ENCODE measurements at places on chromosomes 1 and 21. TPM values are rescaled to one million over a fixed set of nuclear protein-coding genes. Genes with fewer than 3 reads are reported as not detected.
A peak's percentile ranks its signal among the peaks of the same experiment; 100 is the strongest.

DNA sequence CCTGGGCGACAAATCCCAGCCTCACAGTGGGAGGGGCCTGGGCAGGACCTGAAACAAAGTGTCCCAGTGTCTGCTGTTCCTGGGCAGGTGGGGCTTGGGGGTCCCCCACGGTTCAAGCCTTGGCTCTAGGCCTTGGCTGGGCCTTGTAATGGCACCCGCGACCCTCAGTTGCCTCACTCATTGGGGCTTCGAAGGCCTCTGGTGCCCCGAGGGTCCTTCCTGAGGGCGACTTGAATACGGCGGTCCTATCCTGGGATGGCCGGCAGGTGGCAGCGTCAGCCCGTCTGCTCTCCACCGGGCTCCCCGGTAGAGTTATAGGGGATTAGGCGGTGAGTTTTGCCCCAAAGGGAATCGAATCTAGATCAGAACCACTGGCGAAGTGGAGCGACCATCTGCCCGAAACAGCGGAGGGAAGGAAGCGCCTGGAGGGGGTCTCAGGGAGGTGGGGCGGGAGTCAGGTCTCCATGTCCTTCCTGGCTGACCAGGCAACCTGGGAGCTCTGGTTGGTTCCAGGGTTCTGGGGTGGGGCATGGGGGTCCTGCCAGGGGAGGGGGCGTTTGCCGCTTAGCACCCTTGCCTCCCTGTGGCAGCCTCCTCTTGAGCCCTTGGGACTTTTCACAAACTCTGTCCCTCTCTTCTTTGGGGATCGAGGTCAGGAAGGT is 2.1 kb upstream of the PEX10 start:
- DNase-seq, result peak; percentile 82

DNA sequence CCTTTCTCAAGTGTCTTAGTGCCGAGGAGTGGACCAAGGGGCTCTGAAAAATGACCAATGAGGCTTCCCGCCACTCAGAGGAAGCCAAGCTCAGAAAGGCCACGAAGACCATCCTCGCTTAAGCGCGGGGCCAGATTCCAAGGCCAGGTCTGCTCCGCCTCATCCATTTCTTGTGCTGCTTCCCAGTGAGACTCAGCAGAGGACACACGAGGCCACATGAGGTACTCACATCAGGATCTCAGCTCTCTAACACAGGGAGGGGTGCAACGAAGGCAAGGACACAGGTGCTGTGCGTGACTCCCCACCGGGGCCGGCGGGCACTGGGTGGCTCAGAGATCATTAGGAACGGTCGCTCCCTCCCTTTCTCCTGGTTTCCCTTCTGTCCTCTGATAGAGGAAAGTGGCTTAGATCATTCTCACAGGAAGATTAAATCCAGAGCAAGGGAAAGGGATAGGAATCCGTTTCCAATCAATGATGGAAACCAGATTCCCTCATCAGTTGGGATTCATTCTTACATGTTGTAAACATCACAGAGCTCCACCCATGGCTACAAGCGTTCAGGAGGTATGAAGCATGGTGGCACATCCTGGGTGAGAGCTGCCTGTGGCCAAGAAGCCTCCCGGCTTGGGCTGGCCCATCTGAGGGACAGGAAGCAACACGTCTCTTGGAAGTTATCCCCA is 46.7 kb downstream of the CAPZB start:
- DNase-seq, result no peak

DNA sequence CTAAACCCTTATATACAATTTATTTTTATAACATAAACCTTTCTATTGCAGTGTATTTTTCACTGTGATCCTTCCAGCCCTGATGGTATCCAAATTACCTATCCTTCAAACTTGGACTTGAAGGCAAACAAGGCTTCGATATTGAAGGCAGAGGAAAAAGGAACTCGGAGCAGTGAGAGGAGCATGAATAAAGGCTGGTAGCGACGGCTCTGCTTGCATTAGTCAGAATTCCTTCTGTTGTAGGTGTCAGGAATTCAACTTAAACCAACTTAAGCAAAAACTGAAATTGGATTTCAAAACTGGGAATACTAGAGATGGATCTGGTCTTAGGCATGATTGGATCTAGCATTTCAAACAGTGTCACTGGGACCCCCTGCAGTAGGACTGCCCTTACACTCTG is 17.8 kb upstream of the SSX2IP start:
- DNase-seq, result no peak

Gene SNX7
- total RNA-seq, result 0.84 TPM

Gene PGBD2
- total RNA-seq, result 5.9 TPM

DNA sequence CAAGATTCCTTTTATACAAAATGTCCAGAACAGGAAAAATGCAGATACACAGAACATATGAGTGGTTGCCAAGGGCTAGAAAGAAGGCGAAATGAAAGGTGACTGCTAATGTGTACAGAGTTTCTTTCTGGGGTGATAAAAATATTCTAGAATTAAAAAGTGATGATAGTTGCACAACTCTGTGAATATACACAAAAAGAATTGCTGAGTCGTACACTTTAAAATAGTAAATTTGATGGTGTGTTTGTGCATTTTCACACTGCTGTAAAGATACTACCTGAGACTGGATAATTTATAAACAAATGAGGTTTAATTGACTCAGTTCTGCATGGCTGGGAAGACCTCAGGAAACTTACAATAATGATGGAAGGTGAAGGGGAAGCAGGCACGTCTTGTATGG is 23.9 kb downstream of the KLHDC7A start:
- DNase-seq, result no peak

DNA sequence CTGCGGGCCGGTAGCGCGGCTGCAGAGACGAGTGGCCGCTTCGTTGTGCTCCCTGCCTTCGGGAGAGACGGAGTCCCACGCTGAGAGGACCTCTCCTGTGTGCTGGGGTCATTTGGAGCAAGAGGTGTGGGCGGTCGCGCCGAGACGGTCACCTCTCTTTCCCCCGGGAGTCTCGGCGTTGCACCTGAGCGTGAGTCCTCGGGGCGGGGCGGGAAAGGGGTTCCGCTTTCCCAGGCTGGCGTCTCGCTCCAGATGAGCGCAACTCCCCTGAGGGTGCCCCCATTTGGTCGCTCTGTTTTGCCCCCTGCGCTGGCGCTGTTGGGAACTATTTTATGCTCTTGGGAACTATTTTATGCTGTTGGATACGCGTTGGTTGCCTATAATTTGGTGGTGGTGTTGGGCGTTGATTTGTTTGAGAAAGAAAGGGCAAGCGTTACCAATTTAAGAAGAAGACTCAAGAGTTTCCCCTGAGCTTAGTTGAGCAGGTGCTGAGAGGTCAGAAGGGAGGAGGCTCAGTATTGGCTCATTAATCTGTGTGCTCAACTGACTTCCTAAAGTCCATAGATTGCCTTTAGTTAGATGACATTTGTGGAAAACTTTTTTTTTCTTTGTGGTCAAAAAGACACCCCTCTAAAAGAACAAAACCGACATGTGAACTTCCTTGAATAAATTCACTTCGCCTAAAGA is 683 bp downstream of the LRRC8B start:
- DNase-seq, result no peak

Gene ARHGEF11
- total RNA-seq, result 5.8 TPM

Gene FGGY
- 15.0 TPM for total RNA-seq

Gene RXFP4
- total RNA-seq, result not detected

Gene SAMSN1
- 89.4 TPM for total RNA-seq

DNA sequence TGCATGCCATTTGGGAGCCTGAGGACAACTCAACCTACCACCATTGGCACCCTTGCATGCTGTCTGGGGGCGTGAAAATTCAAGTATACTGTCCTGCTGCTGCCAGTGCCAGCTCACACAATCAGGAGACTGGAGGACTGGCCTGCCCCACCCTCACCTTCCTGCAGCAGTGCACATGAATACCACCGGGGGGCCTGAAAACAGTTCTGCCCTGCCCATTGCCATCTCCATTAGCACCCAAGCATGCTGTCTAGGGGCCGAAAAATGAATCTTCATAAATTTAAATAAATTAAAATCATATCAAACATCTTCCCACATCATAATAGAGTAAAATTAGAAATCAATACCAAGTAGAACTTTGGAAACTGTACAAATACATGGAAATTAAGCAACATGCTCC is 322.1 kb upstream of the TMPRSS15 start:
- DNase-seq, result no peak

Gene DISC1
- total RNA-seq, result 12.4 TPM

Gene SERPINC1
- not detected for total RNA-seq

- DNase-seq, result no peak
Measured at GRCh38 chr1:80675454-80675853, 1125.3 kb upstream of the ADGRL2 start.

DNA sequence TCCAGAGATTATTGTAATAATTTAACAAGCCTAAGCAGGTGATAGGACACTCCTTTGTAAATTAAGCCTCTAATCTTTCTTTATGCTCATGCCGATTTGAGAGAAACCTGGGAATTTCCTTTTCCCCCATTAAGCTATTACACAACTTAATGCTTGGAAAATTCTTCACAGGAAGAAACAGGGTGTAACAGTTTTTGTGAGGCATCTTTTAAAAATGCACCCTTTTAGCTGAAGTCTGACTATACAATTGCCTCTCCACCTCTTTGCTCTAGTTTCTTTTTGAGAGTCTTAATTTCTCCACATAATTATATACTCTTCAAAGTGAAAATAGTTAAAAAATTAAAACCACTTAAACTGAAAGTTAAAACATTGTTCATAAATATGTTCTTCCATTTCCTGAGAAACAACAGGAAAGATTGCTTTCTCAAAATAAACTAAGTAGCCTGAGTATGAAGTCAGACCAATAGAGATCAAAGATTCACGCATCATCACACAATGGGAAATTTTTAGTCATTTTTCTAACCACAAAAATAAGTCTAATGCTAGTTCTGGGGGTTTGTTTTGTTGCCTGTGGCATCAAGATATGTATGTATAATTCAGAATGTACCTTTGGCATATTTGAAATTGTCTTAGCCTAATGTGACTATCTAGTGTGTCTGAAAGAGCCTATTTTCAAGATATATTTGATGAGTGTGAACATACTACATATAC is 34.7 kb downstream of the LRRC8D start:
- no peak for DNase-seq

Gene KCNK1
- total RNA-seq, result not detected

DNA sequence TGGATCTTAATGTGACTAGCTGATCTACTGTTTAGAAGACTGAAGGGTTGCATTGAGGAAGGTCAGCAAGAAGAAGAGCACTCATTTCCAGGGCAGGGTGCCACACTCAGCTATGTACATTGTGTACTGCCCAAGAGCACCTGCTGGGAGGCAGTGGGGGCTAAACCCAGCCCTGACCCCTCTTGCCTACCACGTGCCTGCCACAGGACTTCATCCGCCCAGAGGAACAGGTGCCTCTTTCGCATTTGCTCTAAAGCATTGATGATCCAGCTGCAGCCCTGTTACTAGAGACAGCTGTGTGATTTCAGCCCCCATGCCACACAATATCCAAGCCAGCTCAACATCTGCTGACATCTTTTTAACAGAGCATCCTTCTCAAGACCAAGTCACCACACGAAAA is 341.8 kb downstream of the LMX1A start:
- no peak for DNase-seq

Gene FCGR3A
- 0.59 TPM for total RNA-seq
